ENCODE measurements at places on chromosomes 12 and 14.

GRCh38 chr14:88005050-88005481 is at the start of gene GPR65:
GPR65 (plus strand) TSS chr14:88005135; CDS start chr14:88010848, 5,713 bp downstream.
- DNase-seq, result peak; percentile 28

GRCh38 chr12:46483572-46484395 is 111.2 kb upstream of the SLC38A2 start:
- no peak for DNase-seq

- DNase-seq, result no peak
Observed at GRCh38 chr14:25108959-25109358, 59.0 kb upstream of the STXBP6 start.

DNA sequence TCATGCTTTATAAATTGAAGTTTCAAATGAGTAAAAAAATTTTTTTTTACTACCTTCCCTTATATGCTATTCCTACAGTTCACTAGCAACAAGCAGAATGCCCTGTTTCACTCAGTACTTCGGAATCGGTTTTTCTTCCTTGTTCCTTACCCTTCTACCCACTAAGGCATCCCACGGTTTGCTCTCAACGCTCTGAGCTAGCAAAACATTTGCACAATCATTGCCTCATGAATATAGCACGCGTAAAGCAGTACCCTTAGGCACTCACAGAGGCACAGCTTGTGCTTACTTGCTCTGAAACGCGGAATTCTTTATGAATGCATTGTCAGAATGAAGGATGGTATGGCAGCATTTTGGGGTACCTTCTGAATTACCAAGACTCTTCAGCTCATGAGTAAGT is 45.0 kb downstream of the PPP1R13B start:
- DNase-seq, result no peak

GRCh38 chr14:106378191-106378590 is 851.8 kb downstream of the TMEM121 start:
- DNase-seq, result no peak

- DNase-seq, result no peak
Observed at GRCh38 chr12:133038118-133038709, 905 bp downstream of the ZNF84 start.

- no peak for DNase-seq
Observed at GRCh38 chr12:1471224-1471623, 123.2 kb downstream of the FBXL14 start.

DNA sequence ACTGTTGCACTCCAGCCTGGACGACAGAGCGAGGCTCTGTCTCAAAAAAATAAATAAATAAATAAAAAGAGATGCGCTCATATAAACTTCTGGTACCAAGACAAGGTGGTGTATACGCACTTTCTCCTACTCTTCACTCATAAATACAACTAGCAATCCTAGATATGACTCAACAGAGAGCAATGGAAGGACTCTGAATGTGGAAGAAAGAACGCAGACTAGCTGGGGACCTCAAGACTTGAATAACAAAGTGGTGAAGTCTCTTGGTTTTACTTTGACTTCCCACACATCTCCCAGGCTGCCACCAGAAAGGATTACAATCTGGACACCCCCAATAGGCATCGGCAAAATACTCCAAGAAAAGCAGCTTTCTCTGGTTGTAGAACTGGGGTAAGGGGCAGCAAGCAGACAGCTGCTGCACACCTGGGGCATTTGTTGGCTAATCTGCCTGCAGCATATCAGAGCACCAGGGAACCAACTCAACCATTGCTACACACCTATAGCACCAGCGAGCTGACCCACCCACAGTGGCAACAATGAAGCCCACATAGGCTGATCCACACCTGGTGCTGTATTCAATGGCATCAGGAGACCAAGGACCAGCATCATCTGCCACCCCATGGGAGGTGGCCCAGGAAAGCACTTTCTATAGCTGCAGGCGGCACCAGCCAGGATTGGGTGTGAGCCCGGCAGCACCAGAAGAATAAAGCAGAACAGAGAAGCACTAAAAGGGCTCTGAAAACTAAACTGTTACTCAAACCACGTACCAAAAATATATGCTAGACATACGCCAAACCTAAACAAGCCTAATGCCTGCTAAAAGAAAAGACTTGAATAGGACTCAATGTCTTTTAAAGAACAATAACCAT is 1231.7 kb upstream of the TMEM132C start:
- DNase-seq, result no peak

GRCh38 chr14:94341656-94342333 is 18.7 kb upstream of the SERPINA6 start:
- no peak for DNase-seq

- DNase-seq, result no peak
Observed at GRCh38 chr14:99971941-99972747, 93.1 kb upstream of the EVL start.

GRCh38 chr14:52277552-52277951 is 10.1 kb downstream of the PTGDR start:
- DNase-seq, result no peak

DNA sequence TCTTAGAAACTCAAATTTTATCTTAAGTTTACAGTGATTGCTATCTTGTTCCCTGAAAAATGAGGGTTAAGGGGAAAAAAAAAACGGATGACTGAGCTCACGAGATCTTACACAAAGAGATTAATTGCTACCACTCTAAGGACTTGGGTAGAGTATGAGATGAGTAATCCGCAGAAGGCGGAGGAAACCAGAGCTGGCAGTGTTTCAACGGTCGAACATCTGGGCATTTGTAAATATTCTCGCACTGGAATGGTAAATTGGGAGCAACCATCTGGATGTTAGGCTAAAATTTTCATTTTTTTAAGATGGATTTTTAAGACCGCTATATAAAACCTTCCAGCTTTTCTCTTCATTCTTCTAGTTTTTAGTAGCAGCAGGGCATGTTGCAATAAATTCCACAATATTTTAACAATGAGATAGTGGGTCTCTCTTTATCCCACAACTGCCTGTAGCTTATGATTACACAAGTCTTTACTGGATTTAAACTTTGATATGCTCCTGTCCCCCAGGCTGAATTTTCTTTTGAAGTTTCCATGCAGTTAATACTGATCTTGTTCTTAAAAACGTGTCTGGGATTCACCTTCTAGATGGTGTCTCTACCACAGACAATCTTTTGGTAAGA is 1324.1 kb downstream of the AACS start:
- DNase-seq, result no peak

- DNase-seq, result no peak
Observed at GRCh38 chr14:99101855-99102461, 170.0 kb downstream of the BCL11B start.

DNA sequence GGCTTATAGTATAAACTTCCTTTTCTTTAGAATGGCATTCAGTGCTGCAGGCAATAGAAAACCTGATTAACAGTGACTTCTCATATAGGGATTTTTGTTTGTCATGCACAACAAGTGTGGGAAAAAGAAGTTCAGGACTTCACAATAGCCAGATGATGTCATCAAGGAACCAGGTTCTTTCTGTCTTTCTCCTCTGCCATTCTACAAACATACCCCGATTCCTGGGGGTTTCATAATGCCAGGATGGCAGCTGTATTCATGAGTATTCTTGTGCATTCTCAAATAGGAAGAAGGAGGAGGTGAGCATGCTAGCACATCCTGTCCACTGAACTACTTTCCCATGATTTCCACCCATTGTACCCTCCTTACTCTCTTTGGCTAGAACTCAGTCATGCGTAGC is 182.7 kb upstream of the EEA1 start:
- no peak for DNase-seq

DNA sequence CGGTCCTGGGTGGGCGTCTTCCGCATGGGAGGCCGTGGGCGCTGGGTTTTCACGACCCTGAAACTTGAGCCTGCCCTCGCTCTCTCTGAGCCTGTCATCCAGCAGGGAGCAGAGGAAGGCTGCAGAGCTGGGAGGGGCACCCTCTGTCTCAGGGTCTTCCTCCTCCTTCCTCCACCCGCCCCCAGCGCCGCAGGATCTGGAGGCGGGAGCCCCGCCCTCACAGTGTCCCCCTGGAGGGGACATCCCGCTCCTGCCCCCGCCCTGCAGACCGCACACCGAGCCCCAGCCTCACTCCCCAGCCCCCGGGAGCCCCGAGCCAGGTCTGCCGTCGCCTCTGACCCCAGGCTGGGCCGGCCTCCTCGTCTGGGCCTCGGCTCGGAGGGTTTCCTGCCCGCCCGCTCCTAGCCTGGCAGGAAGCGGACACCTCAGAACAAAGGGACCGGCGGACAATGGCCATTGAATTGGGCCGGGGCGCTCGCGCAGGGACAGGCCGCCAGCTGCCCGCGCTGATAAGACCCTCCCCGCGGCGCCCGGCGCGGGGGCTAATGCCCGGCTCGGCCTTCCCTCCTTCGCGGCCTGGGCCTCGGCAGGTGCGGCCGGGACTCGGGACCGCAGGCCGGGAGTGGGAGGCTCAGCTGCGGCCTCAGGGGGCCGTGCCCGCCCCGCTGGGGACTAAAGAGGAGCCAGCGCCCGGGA is 15.3 kb upstream of the NUDT14 start:
- no peak for DNase-seq

DNA sequence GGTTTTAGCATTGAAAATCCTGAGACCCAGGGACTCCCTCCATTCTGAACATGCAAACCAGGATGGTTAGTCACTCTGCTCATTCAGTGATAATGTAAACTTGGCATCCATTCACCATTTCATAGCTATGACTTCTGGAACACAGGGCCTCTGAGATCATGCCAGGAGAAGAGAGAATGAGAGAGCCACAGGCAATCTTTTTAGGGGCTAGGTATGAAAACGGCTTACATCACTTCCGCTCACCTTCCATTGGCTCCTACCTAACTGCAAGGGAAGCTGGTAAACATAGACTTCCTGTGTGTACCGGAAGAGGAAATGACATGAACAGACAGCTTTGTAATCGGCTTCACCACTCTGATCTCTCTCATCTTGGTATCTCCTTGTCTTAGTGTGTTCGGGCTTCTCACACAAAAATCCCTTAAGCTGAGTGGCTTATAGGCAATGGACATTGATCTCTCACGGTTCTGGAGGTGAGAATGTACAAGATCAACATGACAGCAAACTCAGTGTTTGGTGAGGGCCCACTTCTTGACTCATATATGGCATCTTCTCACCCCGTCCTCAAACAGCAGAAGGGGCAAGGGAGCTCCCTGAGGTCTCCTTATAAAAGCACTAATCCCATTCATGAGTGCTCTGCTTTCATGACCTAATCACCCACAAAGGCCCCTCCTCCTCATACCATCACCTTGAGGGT is 465.9 kb upstream of the TBX3 start:
- no peak for DNase-seq

- no peak for DNase-seq
Observed at GRCh38 chr14:99028521-99028920, 243.5 kb downstream of the BCL11B start.

GRCh38 chr12:116076399-116076798 is 201.1 kb downstream of the MED13L start:
- DNase-seq, result no peak

DNA sequence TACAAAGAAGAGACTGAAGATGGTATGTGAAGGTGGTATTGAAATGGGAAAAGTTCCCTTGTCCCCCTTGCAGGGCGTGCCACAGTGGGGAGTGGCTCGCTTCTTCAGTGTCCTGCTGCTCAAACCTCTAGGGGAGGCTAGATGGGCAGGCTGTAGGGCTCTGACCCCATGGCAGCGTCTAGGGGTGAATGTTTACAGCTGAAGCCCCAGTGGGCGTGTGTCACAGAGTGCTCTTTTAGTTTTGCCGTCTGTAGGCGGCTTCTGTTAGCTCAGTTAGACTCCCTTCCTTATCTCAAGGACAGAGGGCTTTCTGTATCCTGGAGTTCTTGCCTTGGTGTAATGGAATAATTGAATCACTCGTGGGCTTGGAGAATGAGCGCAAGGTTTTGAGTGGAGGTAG is 266.2 kb downstream of the RAD51B start:
- DNase-seq, result no peak

DNA sequence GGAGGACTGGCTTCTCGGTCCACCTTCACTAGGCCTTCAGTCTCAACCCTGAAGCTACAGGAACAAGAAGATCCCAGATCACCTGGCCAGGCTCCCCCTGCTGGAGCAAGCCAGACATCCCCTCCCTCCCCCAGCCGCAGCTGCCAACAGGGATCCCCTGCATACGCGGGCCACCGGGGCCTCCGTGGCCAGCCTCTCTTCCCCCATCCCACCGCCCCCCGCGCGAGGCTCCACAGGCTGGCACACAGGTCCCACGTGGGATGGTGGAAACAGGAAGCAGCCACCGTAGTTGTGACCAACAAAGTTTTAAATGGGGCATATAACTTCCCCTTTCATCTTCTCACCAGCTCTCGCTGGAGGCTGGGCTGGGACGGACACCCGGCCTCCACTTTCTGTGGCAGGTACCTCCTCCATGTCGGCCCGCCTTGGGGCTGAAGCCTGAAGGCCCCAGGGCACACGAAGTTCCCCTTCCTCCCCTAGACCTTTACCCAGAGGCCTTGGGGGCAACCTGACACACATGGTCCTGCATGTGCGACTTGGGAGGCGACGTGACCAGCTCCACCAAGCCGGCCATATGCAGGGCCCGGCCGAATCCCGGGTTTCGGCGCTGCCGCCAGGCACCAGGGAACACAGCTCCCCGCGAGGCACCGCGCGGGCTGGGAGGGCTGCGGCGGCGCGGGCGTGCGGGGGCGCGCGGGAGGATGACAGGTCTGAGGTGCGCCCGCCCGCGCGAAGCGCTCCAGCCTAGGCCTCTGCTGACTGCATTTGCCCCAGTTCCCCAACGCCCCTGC is 44.4 kb upstream of the PNMA1 start:
- peak; percentile 66 for DNase-seq

DNA sequence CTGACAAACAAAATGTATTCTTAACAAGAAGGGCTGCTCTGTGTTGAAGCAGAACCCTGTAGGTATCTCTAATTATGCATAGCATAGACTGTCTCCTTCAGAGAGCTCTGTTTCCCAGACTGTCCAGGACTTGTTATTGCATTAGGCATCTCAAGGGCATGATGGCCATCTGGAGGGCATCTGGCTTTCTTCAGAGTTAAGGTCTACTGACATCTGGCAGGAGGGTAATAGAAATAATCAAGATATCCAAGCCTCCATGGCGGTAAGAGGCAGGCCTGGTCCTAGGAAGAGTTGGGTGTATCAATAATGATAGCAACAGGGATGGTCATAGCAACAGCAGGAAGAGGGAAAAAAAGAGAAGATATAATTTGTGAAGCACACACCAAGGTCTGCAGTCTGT is 161.2 kb downstream of the TTC8 start:
- no peak for DNase-seq

DNA sequence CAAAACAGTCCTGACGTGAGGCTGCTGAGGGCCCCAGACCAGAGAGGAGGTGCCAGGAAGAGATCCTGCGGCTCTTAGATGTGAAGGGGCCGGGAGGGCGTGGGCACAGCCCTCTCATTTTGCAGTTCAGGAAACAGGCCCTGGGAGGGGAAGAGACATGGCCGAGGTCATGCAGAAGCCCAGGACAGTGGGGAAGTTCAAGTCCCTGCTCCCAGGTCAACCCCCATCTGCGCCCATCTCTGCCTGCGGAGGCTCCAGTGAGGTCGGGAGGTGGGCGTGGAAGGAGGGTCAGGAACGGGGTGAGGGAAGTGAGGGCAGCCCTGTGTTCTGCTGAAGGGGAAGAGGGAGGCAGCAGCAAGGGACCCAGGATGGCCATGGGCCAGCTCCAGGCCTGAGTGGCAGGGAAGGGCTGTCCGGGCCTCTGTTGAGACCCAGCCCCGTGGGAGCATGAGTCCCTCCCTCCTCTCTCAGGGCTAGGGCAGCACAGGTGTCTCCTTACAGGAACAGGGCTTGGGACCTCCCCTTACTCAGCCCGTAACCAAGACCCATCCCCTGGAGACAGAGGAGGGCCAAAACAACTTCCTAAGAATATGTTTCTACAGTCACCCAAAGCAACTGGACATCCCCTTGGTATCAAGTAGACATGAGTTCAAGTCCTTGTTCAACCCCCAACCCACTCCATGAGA is 90.8 kb downstream of the LGMN start:
- DNase-seq, result no peak

Measured in effector CD4-positive, alpha-beta T cell (primary cell).